Activated T-cell treated with anti-CD3 and anti-CD28 coated beads, Interleukin-2, amount 50 U/mL, for 4 hours (primary cell): ENCODE measurements at places on chromosomes 2 and 18. TPM values are rescaled to one million over a fixed set of nuclear protein-coding genes. Genes with fewer than 3 reads are reported as not detected.

The GALNT13 gene
- total RNA-seq = not detected

The NAT8 gene
- not detected for total RNA-seq

The DSG1 gene
- not detected for total RNA-seq

The TBR1 gene
- not detected for total RNA-seq

DNA sequence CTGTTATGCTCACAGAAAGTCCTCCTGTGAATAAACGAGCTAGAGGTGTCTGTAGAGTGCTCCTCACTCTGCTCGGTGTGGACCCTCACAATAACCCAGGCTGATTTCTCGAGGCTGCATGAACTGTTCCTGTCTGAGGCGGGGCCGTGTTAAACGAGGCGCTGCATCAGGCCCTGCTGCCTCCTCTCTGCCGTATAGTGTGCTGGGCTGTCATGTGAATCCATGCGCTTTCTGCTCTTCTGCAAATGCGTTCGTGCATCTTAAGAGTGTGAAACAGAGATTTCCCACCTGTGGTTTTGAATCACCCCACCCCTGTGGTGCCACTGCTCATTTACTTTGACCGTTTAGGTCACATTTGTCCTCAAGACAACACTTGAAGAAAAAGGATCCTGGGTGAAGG lies 26.2 kb downstream of the TRAF3IP1 start:
- DNase-seq = no peak

DNA sequence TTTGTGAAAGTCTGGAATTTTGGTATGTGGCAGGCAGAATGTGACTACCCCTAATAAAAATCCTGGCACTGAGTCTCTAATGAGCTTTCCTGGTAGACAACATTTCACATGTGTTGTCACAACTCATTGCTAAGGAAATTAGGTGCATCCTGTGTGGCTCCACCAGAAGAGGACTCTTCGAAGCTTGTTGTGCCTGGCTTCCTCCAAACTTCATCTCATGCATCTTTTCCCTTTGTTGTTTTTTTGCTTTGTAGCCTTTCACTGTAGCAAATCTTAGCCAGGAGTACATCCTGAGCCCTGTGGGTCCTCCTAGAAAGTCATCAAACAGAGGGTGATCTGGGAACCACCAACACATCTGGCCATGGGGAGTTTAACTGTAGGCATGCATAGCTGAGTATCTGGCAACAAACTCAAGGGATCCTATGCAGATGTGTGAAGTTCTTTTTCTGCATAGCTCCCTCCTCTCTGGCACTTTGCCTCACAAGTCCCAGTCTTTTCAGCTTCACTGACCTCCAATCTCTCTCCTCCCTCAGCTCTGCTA lies 42.1 kb upstream of the SERTAD2 start:
- DNase-seq = no peak

GRCh38 chr18:67425672-67426071 lies 90.8 kb downstream of the DSEL start:
- no peak for DNase-seq

DNA sequence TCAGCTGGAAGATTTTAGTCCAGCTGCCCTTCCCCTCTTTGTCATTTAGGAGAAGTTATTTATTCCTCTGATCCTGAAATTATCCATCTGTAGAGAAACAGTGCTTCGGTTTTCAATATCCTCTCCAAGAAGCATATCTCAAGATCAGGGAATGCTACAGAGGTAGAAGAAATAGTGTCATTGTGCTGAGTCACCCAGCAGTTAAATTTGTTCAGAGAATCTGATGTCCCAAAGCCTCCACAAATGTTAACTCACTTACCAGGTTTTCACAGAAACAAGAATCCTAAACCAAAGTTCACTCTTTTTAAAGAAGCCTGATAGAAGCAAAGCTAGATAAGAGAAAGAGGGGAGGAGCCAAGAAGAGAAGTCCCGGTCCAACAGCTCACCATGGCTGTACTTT lies 480.7 kb upstream of the GYPC start:
- no peak for DNase-seq

DNA sequence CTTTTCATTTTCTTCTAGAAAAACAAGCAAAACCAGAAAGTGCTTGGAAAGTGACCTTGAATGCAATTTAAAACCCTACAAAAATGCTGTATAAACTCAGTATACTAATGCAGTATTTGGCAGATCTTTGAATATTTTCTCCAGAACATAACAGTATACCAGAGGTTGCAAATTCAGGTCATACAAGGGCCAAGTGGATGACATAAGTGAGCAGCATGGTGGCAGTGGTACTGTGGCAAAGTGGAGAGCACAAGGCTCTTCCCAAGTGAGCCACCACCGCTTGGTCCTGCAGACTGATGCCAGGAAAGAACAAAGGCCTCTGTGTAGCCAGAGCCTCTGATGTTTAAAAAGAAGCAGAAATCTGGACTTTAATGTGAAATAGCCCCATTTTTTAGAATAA lies 33.1 kb downstream of the METTL4 start:
- DNase-seq = no peak

The SPDYA gene
- total RNA-seq = not detected

GRCh38 chr2:233468741-233469110 lies 97.9 kb downstream of the USP40 start:
- DNase-seq = no peak
